Stomach (tissue), 19 donors: ENCODE measurements at places on chromosomes 5 and 9. TPM values are rescaled to one million over a fixed set of nuclear protein-coding genes. Genes with fewer than 3 reads are reported as not detected.

- peak; percentile 85 for DNase-seq
These were observed 25.2 kb downstream of the CYFIP2 start for GRCh38 chr5:157290981-157291711.

GRCh38 chr5:73966451-73966850 lies 340.5 kb downstream of the ARHGEF28 start:
- no peak for DNase-seq

GRCh38 chr5:77776554-77777206 lies 541 bp upstream of the TBCA start:
- DNase-seq, result no peak

GRCh38 chr9:122190597-122191381 lies 31.1 kb downstream of the MORN5 start:
- peak; percentile 55 for DNase-seq

- DNase-seq, result peak; percentile 19
These were observed 64.5 kb upstream of the RNF130 start for GRCh38 chr5:180135967-180136629.

- DNase-seq, result no peak
These were observed 90.2 kb upstream of the BOD1 start for GRCh38 chr5:173706700-173707099.

DNA sequence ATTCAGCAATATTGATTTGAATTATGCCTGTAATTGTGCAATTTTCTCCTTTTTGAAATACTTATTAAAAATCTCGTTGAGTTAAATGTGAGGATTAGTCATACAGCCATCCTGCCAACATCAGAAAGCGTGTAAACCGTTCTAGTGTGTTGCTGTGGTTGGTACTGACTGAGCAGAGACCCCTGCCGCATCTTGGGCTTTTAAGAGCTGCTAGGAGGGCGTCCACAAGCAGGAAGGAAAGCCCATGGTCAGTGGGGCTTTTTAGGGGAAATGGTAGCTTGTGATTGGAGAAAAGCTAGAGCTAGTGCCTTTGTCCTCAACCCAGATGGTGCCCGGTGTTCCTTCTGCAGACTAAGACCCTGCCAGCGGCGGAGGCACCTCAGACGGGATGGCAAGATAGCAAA lies 1.3 kb downstream of the SDHA start:
- no peak for DNase-seq

EPB41L4A gene
- 5.5 TPM for polyA plus RNA-seq

TNFAIP8 gene
- polyA plus RNA-seq, result 14.9 TPM

SMIM33 gene
- 0.13 TPM for polyA plus RNA-seq
